ENCODE measurements at places on chromosomes 16 and 17.

DNA sequence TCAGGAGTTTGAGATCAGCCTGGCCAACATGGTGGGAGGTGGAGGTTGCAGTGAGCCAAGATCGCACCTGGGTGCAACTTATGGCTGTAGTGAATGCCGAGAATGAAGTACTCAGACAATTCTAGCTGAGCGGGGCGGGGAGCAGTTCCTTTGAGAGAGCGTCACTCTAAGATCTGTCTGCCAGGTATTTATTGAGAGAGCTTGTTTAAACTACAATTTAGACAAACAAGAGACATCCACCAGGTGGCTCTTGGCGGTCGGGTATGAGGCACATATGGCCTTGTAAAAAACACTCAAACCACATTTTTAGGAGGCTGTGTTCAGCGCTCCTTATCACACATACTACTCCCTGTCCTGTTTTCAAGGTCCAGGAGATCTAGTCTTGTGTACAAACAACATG lies 40.6 kb upstream of the CDH1 start:
- no peak for DNase-seq

DNA sequence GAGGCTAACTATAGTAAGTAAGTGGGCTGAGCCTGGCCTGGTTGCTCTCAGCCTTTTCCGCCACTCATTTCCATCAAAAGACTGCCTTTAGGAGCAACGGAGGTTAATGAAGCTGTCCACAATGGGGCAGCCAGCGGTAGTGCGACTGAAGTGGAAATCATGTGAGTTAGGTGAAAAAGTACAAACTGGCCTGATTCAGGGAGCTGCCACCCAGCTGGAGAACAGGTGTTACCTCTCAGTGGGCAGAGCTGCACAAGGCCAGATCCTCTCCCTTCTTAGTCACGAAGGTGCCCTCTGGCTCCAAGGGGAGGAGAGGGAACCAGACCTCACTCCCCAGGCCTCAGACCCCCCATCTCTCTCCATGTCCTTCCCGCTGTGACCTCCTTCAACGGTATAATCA lies 34.4 kb upstream of the CDRT4 start:
- no peak for DNase-seq

DNA sequence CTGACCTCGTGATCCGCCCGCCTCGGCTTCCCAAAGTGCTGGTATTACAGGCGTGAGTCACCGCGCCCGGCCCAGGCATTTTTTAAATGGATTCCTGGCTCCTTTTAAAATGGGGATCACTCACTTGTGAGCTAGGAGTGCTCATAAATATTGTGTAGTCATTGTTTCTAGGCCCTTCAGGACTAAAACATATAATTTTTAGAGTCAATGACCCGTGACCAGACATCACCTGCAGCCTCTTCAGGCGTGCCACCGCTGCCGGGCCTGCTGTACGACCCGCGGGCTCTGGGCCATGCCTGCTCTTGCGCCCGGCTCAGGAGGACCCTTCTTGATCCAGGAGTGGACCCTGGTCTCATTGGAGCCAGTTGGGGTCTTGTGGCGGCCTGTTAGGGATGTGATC lies 30.8 kb downstream of the EFCAB5 start:
- no peak for DNase-seq

DNA sequence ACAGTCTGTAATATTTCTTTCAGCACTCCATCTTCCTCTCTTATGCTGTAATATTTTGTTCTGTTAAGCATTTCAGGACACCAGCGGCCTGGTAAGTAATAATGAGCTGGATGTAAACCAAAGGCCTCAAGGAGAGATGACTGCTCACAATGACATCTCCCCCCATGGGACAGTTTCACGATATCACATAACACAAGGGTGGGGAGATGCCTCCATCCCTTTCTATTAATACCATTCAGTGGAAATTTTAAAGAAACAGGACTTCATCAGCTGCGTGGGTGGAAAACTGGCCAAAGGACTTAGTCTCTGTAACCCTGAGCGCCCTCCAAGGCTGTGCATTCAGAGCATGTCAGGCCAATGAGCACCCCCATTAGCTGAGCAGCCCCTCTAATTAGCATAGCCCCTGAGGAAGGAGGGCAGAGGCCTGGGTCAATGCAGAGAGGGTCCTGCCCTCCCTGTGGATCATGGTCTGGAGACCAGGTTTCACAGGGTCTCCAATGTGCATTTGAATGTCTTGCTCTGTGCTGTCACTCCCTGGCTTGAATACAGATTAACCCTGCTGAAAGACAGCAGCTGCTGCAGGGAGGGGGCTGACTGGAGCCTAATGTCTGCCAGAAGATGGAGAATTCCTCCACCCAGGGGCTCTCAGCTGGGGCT lies 156.4 kb downstream of the HS3ST2 start:
- no peak for DNase-seq

GRCh38 chr16:72124761-72125634 lies 31.4 kb downstream of the DHX38 start:
- peak; percentile 81 for DNase-seq

DNA sequence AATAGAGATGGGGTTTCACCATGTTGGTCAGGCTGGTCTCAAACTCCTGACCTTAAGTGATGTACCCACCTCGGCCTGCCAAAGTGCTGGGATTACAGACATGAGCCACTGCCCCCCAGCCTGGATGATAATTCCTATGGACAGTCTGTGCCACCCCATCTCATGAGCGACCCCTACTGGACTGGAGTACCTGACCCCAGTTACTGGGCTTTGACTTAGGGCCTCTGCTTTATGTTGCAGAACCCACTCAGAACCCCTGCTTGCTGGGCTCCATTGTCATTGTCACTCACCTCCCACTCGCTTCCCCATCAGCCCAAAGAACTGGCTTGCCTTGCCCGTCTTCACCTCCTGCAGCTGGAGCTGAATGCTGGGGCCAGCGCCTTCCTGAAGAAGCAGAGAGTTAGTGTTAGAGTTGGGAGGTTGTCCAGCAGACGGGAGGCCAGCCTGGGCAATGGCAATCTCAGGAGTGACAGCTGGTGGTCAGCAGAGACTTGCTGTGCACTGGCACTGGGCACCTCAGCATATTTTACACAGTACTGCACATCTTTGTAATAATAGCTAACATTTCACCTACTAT lies 4.0 kb downstream of the TAC4 start:
- DNase-seq: no peak

GRCh38 chr17:20992416-20992815 lies 50.4 kb downstream of the USP22 start:
- DNase-seq: no peak

GRCh38 chr17:13160296-13160695 lies 142.5 kb upstream of the ELAC2 start:
- no peak for DNase-seq

- no peak for DNase-seq
These were observed 77.2 kb upstream of the IRX3 start for GRCh38 chr16:54363766-54364165.

GRCh38 chr17:40534371-40535189 lies 30.7 kb downstream of the CCR7 start:
- no peak for DNase-seq

GRCh38 chr16:4531811-4532210 lies 6.8 kb downstream of the CDIP1 start:
- DNase-seq: no peak

- DNase-seq: no peak
These were observed 6.6 kb upstream of the HEXIM2 start for GRCh38 chr17:45155029-45155428.

DNA sequence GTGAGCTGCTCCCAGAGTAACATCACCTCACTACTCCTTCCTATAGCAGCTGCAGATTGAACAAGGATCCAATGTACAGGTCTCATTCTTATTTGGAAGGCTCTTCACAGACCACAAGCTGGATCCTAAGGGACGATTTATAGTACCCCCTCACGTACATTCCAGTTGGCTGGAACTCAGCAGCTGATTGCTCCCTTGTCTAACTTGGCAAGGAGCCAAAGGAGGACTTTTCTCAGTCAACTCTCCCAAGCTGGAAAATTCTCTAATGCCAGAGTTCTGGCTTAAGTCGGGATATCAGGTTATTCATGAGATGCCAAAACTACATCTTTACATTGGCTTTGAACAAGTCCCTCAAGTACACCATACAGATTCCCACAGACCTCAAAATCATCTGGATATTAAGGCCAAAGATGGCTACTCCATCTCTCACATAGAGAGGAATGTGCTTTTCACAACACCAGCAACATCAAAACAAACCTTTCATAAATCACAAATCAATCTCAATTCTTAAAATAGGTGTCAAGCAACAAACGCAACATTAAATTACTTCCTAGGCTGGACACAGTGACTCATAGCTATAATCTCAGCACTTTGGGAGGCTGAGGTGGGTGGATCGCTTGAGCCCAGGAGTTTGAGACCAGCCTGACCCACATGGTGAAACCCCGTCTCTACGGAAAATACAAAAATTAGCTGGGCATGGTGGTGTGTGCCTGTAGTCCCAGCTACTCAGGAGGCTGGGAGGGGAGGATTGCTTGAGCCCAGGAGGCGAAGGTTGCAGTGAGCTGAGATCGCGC lies 39.3 kb downstream of the SMG6 start:
- DNase-seq: no peak

GRCh38 chr16:66913081-66913480 lies 5.6 kb downstream of the CDH16 start:
- DNase-seq: no peak

DNA sequence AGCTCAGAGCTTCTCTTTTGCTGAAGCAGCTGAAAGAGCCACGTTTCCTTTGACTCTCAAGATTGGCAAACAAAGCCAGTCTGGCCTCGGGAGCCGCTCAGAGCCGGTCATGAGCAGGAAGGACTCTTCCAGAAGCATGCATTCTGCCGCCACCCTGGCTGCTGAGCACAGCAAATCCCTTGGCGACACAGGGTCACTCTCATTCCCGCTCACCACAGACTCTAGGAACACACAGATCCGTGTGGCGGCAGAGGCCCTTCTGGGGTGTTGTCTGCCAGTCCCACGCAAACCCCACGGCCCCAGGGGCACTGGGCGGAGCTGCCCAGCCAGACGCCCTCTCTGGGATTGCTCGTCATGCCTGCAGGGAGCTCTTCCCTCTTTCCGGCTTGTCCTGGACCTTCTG lies 157.0 kb downstream of the C16orf95 start:
- DNase-seq: no peak

DNA sequence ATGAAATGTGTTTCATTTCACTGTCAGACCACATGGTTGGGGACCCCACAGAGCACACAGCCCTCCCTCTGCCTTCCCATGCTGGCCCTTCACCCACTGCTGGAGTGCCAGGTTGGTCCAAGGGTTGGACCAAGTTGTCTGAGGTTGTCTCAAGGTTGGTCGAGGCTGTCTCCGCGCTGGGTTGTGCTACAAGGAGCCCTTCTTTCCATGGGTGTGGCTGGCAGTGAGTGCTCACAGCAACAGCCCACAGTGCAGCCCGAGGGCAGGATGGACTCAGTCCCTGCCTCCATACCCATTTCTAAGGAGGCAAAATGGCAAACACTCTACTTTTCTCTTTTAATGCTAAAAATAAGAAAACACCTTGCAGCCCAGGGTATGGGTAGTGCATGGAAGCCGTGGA lies 35.8 kb upstream of the STH start:
- DNase-seq: no peak

GRCh38 chr16:67441907-67442306 lies 11.0 kb downstream of the HSD11B2 start:
- no peak for DNase-seq

GRCh38 chr17:29210879-29211278 lies 30.7 kb upstream of the MYO18A start:
- DNase-seq: no peak

- no peak for DNase-seq
These were observed 32.0 kb downstream of the LRRC75A start for GRCh38 chr17:16459855-16460550.

DNA sequence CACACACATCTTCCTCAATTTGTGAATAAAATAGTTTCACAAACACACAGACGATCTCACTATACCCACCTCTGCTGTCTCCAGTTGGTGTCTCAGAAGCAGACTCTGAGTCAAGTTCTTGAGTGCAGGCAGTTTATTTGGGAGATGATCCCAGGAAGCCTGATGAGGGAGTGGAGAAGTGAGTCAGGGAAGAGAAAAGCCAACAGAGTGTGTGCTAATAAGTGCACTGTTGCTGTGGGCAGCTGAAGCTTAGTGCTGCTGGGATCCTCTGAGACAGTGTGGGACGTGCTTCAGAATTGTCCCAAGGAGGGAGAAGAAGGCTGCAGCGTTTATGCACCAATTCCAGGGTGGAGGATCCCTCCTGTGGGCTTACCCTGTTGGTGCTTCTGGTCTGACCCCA lies 423.2 kb upstream of the C16orf82 start:
- no peak for DNase-seq

DNA sequence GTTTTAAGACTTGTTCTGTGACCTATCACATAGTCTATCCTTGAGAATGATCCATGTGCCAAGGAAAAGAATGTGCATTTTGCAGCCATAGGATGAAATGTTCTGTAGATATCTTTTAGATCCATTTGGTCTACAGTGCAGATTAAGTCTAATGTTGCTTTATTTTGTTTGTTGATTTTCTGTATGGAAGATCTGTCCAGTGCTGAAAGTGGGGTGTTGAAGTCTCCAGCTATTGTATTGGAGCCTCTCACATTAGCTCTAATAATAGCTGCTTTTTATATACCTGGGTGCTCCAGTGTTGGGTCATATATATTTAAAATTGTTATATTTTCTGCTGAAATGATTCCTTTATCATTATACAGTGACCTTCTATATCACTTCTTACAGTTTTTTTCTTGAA lies 155.6 kb upstream of the MON1B start:
- DNase-seq: no peak

- peak; percentile 16 for DNase-seq
These were observed 2.4 kb downstream of the TANC2 start for GRCh38 chr17:62968445-62968923.

DNA sequence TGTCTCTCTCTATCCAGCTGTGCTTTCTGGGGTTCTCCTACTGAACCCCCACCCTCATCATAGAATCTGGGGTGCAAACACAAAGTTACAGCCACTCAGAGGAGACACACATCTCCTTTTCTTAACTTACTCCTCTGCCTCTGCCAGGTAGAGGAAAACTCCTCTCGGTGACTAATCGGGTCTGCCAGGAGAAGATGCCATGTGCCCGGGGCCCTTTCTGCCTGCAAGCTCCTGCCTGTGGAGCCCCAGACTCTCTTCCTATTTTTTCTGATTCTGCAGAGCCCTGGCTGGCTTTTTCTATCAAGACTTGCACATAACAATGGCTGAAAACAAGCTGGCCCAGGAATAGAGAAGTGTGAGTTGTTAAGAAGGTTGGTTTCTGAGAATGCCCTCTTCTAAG lies 10.4 kb downstream of the SLC6A4 start:
- no peak for DNase-seq

- DNase-seq: no peak
These were observed 135.7 kb downstream of the IRX3 start for GRCh38 chr16:54150861-54151260.

- DNase-seq: no peak
These were observed 186.0 kb downstream of the TANC2 start for GRCh38 chr17:63151941-63152523.

DNA sequence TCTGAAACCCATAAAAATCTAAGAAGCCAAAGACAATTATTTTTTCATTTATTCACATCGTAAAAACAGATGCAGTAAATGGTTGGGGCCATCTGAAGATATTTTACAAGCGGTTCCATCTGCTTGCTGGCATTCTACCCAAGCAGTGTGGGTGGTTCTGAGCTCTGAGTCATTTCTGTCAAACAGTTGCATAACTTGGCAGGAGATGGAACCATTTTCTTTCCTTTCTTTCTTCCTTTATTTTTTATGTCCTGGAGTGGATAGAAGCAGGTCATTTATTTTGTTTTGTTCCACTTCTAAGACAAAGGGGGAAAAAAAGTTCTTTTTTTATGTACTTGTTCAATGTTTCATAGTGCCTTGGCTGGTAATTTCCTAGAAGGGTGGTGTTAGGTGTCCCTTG lies 1151.9 kb upstream of the GOT2 start:
- no peak for DNase-seq

- no peak for DNase-seq
These were observed 80.2 kb upstream of the TOB1 start for GRCh38 chr17:50946223-50946890.

Data from neural crest cell (in vitro differentiated cells).